Type B pancreatic cell (in vitro differentiated cells): ENCODE measurements at places on chromosomes 1 and 21.

- no peak for DNase-seq
Observed at GRCh38 chr1:25110036-25110435, 122.3 kb downstream of the SYF2 start.

DNA sequence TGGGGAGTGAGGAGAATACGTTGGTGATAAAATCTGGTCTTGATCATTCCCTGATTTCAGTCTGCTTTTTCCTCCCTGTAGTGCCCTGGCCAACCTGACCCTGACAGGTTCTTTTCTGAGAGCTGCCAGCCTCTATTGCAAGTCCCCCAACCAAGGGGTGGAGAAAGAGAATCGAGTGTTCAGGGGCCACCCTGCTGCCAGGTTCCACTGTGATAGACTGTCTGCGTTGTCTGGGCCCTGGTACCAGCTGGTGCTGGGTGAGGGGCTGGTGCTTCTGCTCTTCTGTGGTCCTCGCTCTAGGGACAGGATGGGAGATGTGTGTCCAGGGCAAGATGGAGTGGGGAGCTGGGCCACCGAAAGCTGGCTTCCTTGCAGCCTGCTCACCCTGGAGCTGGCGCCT lies 214.6 kb downstream of the CAMTA1 start:
- DNase-seq, result no peak

- DNase-seq, result no peak
Observed at GRCh38 chr1:41855713-41856112, 63.0 kb downstream of the HIVEP3 start.

GRCh38 chr1:11822091-11822490 lies 16.1 kb downstream of the CLCN6 start:
- DNase-seq, result no peak

- DNase-seq, result peak; percentile 73
Observed at GRCh38 chr1:59057211-59057694, 239.6 kb upstream of the FGGY start.

GRCh38 chr1:206808615-206809014 lies 36.3 kb upstream of the IL10 start:
- DNase-seq, result no peak

GRCh38 chr1:87450136-87450535 lies 121.5 kb downstream of the LMO4 start:
- DNase-seq, result no peak

- DNase-seq, result no peak
Observed at GRCh38 chr1:114131526-114132220, 22.0 kb downstream of the SYT6 start.

GRCh38 chr1:115665319-115666096 lies 23.7 kb downstream of the VANGL1 start:
- no peak for DNase-seq

DNA sequence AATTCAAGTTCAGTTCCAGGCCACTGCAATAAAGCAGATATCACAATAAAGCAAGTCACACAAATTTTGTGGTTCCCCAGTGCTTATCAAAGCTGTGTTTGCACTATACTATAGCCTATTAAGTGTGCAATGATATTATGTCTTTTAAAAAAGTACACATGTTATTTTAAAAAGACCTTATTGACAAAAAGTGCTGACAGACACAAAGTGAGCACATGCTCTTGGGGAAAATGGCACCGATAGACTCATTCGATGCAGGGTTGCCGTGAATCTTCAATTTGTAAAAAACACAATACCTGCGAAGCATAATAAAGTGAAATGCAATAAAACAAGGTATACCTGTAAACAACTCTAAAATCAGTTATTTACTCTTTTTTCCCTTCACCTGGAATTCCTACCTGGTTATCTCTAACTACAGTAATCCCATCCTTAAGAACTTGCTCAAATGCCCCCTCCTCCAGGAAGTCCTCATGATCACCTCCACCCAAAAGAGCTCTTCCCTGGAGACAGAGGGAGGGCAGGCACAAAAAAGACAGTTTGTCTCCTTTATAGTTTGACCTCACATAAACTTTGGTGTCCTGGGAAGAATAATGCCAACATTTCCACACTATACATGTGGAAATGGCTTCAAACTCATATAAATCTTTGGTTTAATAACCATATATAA lies 9.7 kb upstream of the C1orf198 start:
- no peak for DNase-seq

DNA sequence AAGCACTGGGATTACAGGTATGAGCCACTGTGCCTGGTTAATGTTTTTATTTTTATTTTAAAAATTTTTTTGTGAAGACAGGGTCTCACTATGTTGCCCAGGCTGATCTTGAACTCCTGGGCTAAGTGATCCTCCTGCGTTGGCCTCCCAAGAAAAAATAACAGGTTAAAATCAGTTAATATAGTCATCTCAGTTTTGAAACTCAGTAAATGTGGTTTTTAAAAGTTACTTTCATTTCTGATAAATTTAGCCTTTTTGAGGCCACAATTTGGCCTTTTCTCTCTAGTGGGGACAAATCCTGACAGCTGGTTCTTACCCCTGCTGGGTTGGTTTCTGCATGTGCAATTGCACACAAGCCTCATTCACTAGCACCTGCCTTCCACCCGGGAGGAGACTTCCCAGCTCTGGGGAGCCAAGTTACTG lies 13.3 kb downstream of the PMF1 start:
- DNase-seq, result no peak

DNA sequence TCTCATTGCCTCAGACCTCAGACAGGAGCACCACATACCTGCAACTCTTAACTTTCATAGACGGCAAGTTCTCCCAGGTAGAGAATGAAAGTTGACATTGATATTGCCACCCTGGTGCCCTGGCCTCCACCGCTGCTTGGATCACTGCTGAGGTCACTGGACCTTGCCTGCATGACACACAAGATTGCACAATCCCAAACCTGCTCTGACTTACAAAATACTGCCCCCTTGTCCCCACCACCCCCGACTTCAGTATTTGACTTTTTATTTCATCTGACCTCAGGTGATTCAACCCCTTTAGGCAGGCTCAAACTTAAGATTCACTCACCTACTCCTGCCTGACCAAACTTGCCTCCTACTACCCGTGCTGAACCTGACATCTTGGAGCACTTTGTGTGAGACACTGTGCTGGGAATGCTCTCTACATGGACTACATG lies 43.1 kb upstream of the S1PR1 start:
- no peak for DNase-seq

DNA sequence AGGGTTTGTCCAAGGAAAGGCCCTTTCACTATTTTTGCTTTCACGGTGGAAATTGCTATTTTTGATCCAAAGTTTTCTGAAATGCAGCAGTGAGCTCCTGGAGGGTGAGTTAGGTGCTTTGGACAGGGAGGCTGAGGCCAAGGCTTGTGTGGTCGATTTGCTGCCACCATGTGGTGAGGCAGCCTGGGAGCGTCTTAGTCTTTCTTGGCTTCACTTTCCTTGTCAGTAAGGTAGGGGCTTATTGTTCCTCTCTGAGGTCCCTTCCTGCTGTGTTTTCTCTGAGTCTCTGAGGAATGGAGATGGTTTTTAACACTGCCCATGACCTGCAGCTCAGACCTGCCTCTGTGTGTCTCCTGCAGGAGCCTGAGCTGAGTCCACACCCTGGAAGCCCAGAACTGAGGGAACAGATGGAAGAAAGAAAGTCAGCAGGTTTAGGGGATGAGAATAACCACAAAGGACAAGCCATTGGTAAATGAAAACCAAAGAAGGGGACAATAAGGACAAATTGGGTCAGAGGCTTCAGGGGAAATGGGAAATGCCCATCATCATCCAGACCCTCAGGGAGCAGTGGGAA lies 20.1 kb upstream of the S100A10 start:
- no peak for DNase-seq

- DNase-seq, result no peak
Observed at GRCh38 chr1:165891111-165891860, 63.9 kb downstream of the UCK2 start.

DNA sequence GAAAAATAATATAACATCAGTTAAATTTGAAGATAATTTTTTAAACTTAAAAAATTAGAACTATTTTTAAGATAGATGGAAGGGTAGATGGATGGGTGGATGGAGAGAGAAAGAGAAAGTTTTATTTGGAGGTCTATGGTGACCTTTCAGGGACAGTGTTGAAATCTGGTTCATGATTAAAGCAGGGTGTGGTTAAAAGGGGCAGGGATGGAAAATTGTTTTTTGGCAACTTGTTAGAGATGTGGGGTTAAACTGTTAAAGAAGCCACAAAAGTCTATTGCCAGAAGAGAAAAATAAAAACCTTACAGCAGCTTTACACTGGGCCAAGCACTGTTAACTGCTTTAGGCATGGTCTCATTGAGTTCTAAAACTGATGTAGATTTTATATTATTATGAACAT lies 134.9 kb upstream of the GORAB start:
- DNase-seq, result no peak

DNA sequence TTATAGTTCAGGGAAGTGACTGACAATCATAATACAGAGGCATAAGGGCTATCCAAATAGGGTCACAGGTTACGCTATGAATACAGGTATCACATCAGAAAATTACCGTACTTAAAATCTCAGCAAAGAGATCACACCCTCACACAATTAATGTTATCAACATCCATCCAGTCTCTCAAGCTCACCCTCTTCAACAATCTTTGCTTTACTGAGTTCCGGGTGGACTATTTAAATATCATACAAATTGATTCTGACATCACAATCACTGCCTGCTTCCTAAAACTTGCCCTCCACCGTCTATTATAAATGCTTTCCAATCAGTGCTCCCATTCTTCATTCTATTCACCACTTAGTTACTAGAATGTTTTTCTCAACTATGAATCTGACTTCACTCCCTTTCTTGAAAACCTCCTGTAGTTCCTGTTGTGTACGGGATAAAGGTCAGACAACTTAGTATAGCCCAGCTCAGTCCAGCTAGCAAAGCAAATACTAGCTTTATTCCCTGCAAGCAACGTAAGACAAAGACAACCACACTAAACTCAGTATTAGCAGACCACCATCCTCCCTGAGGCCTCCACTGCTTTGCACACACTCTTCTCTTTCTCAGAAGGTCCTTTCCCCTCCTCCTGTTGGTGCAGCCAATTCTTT lies 398.7 kb downstream of the SMYD3 start:
- DNase-seq, result no peak

DNA sequence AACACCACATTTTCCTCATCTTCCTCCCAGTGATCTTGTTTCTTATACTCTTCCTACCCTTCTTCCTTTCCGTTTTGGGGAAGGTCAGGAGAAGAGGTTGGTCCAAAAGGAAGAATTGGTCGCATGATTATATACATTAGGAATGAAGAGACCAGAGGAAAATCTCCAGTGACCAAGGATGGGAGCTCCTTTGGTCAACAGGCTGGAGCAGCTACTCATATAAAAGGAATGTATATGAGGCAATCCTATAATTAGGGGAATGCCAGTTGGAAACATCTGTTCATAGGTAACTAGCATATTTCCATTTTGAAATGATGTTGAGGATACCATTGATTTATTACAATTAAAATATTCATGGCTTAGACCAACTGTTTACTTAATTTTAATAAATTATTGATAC lies 114.5 kb downstream of the LRRC40 start:
- no peak for DNase-seq

DNA sequence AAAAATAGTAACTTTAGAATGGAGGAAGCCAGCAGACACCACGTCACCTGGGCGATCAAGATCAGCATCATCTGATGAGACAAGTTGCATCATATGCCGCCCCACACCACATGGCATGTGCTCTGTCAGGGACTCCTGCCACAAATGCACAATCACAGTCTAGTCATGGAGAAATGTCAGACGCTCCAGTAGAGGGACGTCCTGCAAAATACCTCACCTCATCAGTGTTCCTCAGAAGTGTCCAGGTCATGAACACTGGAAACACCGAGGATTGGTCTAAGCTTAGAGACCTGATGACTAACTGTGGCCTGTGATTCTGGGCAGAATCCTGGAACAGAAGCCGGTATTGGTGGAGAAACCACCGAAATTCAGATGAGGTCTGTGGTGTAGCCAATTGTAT lies 14.3 kb downstream of the ADARB1 start:
- DNase-seq, result no peak

DNA sequence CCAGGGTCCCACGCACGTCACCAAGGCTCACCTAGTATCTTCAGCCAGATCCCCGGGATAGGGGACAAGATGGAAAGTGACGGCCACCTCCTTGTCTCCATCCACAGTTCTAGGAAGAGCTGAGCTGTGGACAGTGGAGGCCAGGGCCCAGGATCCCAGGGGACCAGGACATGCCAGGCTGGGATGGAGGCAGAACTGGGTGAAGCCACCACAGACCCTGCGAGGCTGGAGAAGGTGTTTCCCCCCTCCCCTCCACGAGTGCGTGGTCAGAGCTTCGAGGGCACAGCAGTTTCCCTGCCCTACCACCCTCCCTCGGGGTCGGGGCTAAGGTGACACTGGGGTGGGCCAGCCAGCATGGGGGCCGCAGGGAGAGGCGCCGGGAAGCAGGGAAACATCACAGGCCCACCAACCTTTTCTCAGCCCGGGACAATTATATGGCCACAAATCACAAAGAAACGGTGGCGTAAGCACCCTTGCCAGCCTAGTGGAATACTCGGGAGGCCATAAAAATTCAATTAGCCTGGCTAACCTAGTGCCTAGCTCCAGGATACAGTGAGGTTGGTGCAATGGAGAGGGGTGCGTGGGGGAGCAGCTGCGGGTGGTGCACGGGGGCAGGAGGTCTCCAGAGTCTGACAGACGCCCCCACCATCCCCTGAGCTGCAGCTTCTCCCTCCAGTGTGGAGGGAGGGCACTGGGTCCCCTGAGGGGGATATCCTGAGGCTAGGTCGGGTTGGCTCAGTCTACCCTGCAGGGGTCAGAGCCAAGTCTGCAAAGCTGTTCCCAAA lies 13.4 kb downstream of the DRAXIN start:
- no peak for DNase-seq

GRCh38 chr1:192575499-192576189 lies at the start of gene RGS1:
Gene RGS1 (plus strand): TSS chr1:192575773. CDS start chr1:192575793, 20 bp downstream.
- no peak for DNase-seq

- DNase-seq, result no peak
Observed at GRCh38 chr1:208036918-208037766, 126.2 kb upstream of the CD34 start.

DNA sequence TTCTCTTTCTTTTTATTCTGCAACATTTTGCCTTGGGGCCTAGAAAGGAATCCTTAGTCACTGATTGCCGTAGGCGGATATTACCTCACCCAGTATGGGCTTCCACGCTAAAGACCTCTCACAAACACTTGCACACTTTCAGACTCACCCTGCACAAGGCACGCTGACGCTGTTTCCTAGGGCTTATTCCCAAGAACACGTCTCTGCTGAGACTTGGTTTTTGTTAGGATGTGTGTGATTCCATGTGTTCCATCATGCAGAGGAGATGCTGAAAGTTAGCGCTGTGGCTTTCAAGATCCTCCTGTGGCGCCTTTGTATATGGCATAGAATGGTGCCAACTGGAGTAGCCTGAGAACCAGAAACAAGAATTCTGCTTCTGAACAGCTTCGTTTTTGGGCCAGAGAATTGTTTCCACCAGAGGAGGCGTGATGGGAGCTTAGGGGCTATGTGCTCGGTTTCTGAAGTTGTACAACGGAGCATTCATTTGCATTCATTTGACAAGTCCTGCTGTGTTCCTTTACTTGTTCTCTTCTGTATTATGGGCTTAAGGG lies 297.0 kb downstream of the DISC1 start:
- DNase-seq, result no peak

- DNase-seq, result no peak
Observed at GRCh38 chr1:67738401-67738800, 53.4 kb downstream of the GADD45A start.
